ENCODE measurements at places on chromosomes 7 and 10.

DNA sequence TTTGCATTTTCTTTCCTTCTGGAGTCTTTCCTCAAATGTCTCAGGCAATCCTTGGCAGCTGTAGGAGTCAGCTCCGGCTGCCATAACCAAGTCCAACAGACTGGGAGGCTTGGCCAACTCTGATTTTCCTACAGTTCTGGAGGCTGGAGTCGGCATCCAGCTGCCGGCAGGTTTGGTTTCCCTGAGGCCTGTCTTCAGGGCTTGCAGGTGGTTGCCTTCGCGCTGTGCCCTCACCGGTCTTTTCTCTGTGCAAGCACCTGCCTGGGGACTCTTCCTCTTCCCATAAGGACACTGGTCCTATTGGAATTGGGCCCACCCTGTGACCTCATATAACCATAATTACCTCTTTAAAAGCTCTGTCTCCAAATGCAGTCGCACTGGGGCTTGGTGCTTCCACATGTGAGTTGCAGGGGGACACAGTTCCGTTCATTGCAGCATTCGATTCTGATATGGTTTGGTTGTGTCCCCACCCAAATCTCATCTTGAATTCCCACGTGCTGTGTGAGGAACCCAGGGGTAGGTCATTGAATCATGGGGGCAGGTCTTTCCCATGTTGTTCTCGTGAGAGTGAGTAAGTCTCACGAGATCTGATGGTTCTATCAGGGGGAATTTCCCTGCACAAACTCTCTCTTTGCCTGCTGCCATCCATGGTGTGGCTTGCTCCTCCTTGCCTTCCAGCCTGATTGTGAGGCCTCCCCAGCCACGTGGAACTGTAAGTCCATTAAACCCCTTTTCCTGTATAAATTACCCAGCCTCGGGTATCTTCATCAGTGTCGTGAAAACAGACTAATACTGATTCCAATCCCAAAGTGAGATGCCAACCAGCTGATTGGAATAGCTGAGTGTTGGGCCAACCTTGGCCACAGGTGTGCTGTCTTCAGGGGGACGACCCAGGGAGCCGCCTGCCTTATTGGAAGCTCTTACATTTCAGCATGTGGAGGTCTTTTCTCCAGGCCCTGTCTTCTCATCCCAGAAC lies 7.9 kb downstream of the GALNTL5 start:
- DNase-seq = no peak

DNA sequence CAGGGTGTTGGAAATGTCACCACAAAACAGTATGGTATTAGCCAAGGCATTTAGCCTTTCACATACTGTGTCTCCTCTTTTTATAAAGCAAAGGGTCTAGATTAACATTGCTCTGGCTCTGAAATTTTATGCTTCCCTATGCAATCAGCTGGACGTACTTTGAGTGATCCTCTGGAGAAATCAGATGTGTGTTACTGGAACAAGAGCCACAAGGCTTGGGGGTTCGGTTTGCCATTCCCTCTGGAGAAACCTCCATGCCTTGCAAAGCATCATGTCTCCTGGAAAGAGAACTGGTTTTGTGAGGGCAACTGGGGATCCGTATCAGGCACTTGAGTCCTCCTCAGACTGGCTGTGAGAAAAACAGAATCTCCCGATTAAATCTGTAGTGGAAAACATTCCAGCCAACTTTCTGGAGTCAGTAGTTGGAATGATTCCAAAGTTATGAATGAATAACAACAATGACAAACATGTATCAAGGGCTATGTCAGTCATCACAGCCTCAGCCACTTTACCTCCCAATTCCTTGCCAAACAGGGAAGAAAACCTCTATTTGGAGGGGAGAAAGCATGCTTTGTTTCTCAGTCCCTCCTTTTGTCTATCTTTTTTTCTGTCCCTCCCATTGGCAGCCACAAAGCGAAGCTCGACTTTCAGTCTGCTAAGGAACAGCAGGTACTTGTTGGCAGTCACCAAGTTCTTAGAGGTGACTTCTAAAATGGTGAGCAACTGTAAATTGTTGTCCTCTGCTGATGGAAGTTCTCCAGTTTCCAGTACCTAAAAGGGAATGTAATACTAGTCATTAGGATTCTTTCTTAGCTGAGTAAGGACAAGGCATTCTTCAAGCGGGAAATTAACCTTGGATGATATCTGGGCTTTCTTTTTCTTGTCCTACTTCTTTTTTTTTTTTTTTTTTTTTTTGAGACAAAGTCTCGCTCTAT lies 864.8 kb upstream of the AUTS2 start:
- DNase-seq = no peak

DNA sequence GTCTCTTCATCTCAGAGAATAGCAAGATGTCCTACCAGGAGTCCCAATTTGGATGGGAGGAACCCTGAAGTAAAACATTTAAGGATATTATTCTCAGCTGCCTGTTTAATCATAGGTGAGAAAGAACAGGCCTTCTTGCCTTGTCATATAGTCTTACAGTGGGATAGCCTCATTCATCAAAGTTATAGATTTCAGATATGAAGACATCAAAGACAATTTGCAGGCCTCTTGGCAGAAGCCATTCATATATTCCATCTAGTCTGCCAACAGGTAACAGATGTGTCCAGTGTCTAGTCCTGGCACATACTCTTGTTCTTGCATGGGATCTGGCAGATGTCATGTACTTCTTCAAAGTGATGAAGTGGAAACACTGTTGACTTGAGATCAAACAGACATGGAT lies 601.3 kb upstream of the GHITM start:
- no peak for DNase-seq

DNA sequence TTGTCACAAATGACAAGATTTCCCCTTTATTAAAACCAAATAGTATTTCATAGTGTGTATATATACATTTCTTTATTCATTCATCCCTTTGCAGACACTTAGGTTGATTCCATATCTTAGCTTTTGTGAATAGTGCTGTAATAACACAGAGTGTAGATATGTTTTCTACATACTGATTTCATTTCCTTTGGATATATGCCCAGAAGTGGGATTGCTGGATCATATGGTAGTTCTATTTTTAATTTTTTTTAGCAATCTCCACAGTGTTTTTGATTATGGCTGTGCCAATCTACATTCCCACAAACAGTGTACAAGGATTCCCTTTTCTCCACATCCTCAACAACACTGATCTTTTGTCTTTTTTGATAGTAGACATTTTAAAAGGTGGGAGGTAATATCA lies 46.4 kb downstream of the CSTF2T start:
- no peak for DNase-seq

- DNase-seq = no peak
Measured at GRCh38 chr10:23742368-23742767, 303.5 kb downstream of the OTUD1 start.

DNA sequence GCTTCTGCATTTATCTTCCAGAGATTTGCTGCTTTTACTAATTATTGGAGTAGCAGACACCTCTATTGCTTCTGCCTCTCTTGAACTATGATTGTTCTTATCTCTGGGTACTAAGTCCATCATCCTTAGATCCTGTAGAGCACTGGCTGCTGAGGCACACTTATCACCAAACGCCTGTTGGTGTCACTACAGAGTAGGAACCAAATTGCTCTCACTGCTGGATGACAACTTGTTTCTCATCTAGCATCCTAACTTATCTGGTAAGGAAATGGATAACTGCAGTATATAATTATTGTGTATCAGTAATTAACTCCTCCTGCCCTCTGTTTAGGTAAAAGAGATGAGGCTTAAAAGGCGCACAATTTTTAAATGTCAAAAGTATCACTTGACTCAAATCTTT lies 1059.4 kb downstream of the NRG3 start:
- DNase-seq = no peak

DNA sequence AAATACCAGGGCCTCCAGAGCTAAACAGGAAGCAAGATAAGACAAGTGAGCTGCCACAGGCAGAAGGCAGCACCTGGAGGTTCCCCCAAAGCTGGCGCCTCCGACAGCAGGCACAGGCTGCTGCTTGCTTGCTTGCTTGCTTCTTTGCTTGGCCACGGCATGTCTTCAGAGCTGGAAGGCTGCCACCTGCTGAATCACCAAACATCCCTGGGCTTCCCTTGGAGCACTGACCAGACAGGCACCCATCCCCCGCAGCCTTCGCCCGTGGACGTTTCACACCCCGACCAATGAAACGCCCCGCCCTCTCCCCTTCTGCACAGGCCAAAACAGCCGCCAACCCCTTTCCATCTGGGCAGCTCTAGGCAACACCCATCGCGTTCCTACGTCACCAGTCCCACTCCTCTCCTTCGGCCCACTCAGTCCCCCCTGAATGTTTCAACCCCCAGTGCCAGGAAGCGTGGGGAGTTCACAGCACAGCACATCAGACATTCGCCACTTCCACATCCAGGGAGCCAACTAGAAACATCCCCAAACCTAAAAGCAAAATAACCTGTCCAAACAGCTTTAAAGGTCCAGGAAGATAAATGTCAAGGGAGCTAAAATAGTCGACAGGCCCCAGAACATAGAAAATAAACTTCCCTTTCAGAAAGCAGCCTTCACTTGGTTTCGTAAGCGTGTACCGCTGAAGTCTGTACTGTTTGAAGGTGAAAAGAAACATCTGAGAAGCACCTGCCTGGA lies 1.6 kb downstream of the SGMS1 start:
- DNase-seq = peak; percentile 82

DNA sequence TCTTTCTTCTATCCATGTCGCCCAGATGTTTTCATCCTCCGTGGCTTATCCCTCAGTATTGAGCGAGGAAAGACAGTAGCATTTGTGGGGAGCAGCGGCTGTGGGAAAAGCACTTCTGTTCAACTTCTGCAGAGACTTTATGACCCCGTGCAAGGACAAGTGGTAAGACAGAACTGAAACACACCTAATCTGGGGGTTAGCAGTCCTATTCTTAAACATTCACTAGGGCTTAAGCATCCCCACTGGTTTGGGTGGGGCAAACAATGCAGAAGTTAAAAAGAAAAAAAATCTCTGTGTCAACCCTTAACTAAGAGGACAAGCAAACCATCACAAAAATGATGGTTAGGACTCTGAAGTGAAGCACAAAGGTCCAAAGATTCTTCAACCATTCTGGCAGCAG lies 43.8 kb downstream of the SP8 start:
- DNase-seq = no peak

DNA sequence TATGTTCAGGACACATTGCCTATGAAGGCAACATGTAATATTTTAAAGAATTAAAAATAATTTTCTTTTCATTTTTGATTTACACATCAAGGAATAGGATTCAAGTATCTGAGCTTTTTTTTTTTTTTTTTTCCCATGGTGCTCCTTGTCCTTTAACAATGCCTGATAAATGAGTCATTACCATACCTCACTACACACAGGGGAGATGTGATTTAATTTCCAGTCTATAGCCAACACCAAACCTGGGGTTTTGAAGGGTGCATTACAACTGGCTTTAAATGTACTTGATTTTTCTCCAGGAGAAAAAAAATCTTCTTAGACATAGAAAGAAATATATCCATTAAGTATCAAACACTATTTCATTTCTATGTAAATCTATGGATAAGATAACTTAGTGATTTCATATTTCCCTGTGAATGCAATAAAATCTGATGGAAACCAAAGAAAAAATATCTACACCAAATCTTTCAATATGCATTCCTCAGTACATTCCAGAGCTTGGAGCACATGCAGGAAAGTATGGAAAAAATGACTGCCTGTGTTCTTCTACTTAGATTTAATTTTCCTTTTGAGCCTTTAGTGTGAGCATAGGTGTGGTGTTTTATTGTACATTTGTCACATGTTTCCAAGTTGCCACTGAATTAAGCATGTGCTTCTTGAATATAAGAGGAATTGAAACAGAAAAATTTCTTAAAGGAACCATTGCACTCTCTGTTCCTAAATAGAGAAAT lies 204.8 kb upstream of the MEOX2 start:
- peak; percentile 20 for DNase-seq
